ENCODE measurements at places on chromosomes 2 and 18.

DNA sequence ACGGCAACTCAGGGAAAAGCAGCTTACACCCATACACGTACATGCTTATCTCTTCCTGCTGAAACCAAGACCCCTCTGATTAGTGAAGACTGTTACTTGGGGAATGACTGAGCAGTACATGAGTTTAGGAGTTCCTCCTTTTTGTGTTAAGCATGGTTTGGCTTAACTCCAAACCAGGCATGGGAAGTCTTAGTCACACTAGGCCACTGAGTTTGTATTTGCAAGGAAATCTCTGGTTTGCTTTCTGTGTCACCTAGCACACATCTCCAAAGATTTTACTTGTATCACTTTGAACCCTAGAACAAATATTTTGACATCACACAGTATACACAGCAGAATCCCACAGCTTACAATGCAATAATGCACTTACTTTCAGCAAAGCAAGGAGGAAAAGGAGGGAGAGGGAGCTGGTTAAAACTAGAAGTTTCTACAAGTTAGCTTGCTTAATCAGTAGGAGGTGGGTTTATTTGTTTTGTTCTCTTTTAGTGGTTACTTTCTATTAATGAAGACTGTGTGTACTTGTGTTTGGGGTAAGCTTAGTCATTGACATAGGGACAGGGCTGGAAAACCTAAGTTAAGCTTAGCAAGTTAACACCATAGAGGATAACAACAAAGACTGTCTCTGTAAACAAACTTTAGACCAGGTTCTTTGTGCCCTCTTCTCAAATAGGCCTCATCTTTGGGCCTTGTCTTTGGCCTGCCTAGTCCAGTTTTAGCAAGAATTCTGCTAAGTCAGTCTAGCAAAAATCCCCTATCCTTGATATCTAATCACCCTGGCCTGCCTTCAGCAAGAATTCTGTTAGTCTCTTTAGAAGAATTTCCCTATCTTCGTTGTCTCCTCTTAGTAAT, 219.4 kb downstream of the MREG start:
- DNase-seq: peak; percentile 91

DNA sequence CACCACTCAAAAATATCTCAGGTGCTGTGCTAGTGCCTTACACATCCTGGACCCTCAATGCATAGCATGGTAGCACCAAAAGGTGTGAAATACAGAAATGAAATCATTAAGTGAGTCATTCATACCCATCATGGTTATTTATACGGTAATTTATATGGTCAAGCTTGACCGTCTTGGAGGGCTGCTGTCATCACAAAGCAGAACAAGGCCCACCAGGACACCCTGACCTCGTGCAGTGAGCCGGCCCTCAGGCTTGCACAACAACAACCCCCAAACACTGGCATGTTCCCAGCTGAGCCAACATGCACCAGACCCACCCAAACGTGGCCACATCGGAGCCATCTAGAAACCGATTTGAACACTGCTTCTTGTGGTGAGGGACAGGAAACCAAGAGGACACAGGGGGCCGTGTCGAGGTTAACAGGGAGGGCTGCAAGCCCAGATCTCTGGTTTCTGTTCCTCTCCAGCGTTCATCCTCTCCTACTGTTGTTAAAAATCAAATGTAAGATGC, 378.5 kb upstream of the ID2 start:
- peak; percentile 45 for DNase-seq

DNA sequence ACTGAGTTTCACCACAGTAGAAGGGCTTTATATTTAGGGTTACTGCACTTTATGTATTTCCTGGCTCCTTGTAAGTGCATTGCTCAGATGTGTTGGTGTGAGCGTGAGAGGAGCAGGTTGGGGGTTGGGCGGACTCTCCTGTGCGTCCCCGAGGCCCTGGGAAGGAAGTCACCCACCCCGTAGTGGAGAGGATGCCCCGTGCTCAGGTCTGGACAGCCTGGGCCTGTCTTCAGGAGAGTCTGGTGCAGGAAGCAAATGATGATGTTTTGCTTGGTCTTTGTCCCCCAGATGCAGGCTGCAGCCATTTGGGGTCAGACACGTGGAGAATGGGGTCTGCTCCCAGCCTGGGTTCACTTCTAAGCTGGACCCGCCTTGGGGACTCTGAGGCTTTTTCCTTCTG, 182.8 kb downstream of the LDLRAD4 start:
- DNase-seq: no peak

DNA sequence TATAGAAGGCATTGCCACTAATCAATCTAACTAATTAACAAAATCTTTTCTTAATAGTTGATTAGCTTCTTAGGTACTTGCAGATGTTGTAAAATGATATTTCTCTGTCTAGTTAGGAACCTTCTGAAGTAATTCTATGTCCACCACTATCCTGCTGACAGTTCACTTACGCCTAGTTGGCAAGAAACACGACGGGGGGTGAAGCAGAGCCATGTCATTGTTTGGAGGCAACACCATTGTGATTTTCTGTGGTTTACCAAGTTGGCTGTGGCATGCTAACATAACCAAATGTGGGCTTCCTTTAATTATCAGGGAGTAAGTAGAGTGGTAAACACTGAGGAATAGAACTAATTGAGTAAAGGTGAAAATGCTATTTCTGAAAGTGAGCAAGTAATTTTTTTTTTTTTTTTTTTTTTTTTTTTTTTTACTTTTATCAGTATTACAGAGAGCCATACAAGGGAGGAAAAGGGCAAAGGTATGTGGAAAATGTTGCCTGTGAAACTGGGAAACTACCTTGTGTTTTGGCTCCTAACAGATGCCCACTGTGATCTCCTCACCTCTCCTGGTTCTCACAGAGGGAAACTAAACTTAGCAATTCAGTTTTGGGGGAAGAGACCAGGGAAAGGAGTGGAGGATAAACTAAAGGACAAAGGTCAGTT, 126.8 kb downstream of the MEIS1 start:
- peak; percentile 38 for DNase-seq

DNA sequence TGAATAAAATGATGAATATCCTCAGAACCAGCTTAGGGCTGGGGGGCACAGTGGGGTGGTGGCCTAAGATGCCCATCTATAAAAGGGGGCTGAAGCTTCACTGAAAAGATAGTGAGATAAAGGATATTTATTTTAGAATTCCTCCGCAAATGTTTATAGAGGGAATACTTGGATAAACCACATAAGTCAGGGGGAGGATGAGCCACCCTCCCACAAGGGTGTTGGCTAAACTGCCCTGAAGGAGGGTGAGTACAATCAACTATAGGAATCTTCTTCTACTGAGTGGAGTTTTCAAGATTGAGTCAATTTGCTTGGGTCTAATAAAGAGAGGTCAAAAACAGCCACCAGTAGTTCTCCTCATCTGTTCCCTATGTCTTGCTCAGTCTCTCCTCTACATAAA, 114.5 kb upstream of the TANK start:
- no peak for DNase-seq

DNA sequence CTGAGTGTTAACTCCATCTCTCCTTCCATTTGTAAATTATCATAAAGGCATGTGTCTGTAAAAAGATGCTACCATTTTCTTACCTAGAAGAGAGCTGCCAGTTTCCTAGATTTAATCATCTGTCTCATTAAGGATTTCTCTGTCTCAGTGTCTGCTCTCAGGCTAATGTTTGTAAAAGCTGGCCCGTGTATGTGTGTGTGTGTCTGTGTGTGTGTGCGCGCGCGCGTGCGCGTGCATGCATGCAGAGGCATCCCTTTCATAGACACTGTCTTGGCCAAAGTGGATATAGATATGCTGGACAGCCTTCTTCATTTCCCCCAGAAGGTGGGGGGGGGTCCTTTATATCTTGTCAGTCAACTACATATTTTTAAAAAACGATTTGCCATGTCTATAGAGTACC, 18.9 kb downstream of the MGAT5 start:
- no peak for DNase-seq

- no peak for DNase-seq
Measured at GRCh38 chr2:182426082-182426917, 536 bp downstream of the PDE1A start.

- DNase-seq: no peak
Measured at GRCh38 chr2:101310090-101310833, 1.8 kb upstream of the RNF149 start.

GRCh38 chr2:48529194-48529593, 760 bp upstream of the STON1 start:
- DNase-seq: no peak

- no peak for DNase-seq
Measured at GRCh38 chr2:61906186-61906470, 654 bp downstream of the COMMD1 start.

GRCh38 chr18:36012891-36013290, 40.4 kb downstream of the RMP24 start:
- peak; percentile 45 for DNase-seq

DNA sequence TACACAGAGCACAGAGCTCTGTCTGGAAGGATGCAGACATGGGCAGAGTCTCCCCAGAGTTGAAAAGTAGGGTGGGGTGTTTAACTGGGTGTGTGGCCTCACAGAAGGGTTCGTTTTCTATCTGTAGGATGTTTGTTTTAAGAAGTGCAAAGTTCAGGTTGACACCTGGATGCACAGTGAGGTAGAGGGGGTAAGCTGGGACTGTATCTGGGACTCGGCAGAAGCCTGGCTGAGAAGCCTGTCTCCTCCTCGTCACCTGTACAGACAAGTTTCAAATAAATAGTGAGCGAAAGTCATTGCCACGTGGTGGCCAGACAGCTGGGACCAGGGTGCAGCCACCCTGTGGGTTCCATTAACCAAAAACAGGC, 145.9 kb downstream of the KLHL29 start:
- DNase-seq: peak; percentile 31

- DNase-seq: no peak
Measured at GRCh38 chr2:231475965-231476364, 11.7 kb upstream of the NCL start.

DNA sequence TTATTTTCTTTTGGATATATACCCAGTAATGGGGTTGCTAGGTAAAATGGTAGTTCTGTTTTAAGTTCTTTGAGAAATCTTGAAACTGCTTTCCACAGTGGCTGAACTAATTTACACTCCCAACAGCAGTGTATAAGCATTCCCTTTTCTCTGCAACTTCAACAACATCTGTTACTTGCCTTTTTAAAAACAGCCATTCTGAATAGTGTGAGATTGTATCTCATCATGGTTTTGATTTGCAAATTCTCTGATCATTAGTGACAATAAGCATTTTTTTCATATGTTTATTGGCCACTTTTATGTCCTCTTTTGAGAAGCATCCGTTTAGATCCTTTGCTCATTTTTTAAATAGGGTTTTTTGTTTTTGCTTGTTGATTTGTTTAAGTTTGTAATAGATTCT, 291.3 kb upstream of the COL3A1 start:
- DNase-seq: no peak

GRCh38 chr18:46353460-46353859, 249.3 kb downstream of the HAUS1 start:
- no peak for DNase-seq

- peak; percentile 32 for DNase-seq
Measured at GRCh38 chr18:9731380-9731779, 23.3 kb downstream of the RAB31 start.

DNA sequence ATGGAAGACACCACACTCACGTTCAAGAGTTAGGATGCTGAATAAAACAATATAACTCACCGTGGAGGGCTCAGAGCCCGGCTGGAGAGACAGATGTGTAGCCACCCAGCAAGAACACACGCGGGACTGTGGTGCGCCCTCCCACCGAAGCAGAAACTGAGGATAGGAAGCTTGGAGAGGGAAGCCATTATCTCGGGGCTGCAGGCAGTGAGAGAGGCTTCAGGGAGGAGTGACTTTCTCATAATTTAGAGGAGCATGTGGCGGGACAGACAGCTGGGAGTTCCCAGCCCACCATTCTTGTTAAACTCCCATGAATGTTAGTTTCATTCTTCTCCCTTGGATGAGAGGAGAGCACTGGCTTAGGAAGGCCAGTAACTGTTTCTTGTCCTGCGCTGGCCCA, 96.4 kb downstream of the MAPRE2 start:
- DNase-seq: no peak

DNA sequence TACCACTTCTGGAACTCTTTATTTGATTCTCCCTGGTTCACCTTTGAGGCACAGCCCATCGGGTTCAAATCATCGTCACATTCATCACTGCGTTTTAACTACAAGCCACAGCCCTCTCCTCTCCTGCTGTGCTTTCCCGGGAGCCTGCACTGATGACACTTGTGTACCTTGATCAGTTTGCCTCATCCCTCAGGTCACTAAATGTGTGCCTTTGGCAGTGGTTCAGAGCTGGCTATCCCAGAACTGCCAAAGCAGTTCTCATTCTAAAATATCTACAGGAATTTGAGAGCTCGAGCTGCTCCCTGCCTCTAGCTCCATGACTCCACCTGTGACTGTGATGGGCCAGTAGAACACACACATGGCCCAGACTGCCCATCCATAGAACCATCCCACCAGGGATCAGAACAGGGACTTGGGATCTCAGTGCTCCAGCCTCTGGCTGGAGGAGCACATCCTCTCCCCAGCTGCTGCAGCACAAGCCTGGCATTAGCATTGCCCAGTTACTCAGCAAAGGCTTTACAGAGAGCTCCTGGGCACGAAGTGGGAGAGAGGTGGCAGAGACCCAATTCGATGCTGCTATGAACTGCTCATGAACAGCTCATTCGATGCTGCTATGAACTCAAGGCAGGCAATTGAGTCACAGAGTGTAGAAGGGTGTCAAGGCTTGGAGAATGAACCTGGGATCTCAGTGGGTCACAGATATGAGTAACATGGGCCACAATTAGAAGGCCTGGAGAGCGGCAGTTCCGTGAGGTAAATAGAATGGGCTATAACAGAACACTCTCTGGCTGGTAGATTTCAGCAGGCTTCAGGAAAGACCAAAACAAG, 41.9 kb downstream of the EVA1A start:
- DNase-seq: no peak

DNA sequence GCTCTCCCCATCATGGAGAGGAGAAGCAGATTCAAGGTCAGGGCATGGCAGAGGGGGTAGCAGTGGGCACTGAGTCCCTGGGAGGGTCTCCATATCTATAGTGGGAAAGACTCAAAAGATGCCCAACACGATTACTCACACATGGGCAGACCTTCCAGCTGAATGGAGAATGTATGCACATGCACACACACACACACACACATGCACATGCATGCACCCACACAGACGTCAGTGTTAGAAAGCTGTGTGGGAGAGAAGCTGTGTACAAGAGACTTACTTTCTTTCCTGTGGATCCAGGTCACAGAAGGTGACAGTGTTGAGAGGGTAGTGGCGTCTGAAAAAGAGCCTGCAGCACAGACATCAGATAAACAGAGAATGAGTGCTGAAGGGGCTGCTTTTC, 194.5 kb downstream of the TNS1 start:
- no peak for DNase-seq

GRCh38 chr2:207143215-207144172, 22.3 kb downstream of the KLF7 start:
- DNase-seq: peak; percentile 70

- peak; percentile 50 for DNase-seq
Measured at GRCh38 chr2:32865399-32866068, 81.2 kb upstream of the LTBP1 start.

- DNase-seq: peak; percentile 22
Measured at GRCh38 chr2:72933646-72934151, 16.4 kb downstream of the EMX1 start.

DNA sequence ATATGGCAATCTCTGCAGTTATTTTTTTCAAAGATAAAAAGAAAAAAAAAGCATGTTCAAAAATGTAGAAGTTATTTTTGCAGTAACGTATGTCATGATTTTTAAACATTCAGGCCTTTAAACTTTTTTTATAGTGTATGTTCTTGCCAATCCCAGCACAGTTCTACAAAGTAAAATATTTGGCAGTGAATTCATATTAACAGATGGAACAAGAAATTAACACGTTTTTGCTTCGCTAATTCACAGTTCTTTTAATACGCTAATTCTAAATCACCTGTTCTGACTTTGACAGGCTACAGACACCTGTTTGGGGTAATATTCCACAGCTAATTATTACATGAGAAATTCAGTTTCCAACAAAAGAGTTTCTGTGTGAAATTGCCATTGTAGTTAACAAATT, 183.2 kb downstream of the ARHGAP15 start:
- DNase-seq: no peak
